ENCODE measurements at places on chromosomes 16 and 17. TPM values are rescaled to one million over a fixed set of nuclear protein-coding genes. Genes with fewer than 3 reads are reported as not detected.

- DNase-seq: no peak
Observed at GRCh38 chr16:87948119-87948545, 3.1 kb upstream of the BANP start.

DNA sequence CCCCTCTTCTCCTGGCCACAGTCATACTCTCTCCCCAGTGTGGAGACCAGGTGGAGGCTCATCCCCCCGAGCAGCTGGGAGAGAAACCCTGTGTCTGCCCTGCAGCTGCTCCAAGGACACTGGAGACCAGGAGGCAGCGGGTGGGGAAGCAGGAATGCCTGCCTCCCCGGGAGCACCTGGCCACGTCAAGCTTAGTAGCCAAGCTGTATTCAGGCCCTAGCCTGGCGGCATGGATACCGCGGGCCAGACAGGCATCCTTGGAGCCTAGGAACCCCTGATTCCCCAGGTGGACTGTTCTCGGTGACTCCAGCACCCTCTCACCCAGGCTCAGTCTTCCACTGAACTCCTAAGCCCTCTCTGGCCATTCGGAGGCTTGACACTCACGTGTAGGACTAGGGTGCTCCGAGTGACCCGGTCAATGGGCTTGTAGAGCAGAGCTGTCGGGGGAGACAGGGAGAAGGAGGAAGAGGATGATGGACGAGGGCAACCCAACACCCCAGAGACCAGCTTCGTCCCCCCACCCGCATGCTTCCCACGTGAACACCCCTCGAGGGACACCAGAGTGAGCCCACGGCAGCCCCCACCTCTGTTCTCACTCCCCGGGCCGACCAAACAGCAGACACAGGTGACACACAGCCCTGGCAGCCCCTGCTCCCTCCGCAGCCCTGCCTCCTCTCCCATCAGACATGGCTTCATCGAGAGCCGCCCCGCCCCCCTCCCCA lies 76.5 kb downstream of the TIMM22 start:
- no peak for DNase-seq

GRCh38 chr17:71900621-71901229 lies 220.1 kb upstream of the SOX9 start:
- no peak for DNase-seq

DNA sequence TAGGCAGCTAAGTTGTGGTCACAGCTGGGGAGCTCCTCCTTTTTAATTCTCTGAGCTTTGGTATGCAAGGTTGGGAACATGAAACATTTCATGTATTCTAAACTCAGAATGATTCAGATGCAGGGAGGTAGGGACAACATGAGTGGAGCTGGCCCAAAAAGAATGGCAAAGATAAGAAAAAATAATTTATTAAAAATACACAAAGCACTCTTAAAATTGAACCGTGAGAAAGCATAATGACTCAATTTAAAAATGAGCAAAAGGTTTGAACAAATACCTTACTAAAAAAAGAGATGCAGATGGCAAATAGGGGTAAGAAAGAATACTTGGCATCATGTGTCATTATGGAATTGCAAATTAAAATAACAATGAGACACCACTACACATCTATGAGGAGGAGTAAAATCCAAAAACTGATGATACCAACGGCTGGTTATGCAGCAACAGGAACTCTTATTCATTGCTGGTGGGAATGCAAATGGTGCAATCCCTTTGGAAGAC lies 175.6 kb upstream of the IRX3 start:
- no peak for DNase-seq

Gene CA5A
- total RNA-seq: not detected

- no peak for DNase-seq
Observed at GRCh38 chr17:44842748-44843147, 4.9 kb upstream of the HIGD1B start.

DNA sequence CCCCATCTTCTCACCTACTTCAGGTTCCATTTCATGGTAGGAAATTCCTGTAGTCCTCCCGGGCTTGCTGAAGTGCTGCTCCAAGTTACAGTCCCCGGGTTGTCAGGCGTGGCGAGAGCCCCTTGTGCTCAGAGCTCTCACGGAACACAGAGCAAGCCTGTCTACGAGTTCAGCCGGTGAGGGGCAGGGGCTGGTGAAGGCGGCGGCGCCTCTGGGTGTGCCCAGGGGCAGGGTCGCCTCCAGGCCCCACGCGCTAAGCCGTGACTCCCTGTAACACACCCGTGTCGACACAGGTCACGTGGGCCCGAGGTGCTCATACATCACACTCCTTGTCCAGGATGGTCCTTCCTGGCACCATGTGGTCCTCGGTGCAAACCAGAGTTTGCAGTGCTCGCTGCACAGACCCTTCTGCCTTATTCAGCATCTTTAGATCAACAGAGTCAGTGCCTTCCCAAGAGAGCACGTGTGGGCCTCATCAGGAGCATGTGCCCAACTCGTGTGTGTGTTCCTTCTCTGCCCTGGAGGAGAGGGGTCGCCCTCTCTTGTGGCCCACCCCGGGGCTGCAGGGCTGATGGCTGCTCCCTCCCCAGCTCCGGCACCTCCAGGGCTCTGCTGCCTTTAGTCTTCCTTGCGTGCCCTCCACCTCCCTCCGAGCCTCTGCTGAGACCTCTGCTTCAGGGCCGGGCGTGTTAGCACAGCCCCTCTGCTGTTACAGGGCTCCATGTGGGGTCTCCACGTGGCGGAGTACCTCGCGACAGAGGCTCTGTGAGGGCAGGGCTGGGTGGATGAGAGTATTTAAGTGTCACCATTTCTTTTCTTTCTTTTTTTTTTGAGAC lies 51.2 kb downstream of the WDR45B start:
- DNase-seq: no peak

Gene MYH11
- total RNA-seq: 0.08 TPM

GRCh38 chr17:38908676-38909181 lies 16.7 kb upstream of the LASP1NB start:
- no peak for DNase-seq

- DNase-seq: no peak
Observed at GRCh38 chr16:6341981-6342380, 990.7 kb upstream of the RBFOX1 start.

DNA sequence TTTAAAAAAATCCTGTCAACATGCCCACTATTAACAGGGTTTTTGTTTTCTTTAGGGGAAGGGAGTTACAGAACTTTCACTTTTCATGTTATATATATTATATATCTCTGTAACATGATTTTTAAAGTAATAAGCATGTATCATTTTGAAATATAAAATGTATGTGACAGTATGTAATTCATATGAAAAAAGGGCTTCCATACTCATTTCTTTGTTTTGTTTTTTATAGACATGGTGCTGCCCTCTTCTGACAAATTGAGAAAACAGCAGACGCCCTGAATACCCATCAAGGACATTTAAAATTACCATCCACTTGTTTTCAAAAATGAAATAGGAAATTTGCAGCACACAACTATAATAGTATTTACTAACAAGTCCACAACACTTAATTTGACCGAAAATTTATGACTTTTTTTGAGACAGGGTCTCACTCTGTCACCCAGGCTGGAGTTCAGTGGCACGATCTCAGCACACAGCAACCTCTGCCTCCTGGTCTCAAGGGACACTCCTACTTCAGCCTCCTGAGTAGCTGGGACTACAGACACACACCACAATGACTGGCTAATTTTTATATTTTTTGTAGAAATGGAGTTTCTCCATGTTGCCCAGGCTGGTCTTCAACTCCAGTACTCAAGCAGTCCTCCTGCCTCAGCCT lies 30.4 kb downstream of the CFDP1 start:
- DNase-seq: no peak

DNA sequence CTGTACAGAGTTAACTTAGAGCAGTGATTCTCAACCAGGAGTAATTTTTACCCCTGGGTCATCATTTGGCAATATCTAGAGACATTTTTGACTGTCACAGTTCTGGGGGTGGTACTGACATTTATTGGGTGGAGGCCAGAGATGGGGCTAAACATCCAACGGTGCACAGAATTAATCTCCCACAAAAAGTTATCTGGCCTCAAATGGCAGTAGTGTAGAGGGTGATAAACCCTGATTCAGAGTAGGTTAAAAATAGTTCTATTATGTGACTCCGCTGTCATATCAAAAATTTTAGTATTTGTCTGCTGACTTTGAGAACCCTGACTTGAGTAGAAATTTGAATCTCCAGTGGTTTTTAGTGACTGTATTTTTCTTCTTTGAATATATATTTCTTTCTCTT lies 19.1 kb downstream of the VPS35L start:
- no peak for DNase-seq

DNA sequence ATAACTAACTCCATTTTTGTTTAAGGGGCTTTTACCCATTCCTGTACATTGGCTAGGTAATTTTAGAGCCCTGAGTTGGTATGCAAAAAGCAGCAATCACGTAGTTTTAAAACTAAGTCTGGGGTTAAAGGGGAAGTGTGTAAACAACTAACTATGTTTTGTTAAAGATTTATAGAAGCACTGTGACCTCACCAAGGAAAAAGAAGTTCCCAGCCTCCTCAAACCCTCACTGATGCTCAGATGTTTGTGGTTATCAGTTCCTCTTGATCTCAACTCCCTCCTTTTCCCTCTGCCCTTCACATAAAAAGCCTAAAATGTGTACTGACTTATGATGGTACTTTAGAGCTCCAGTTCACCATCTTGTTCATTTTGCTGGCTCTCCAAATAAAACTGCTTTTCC lies 119.9 kb upstream of the IRX6 start:
- no peak for DNase-seq

Gene PPM1E
- total RNA-seq: not detected

DNA sequence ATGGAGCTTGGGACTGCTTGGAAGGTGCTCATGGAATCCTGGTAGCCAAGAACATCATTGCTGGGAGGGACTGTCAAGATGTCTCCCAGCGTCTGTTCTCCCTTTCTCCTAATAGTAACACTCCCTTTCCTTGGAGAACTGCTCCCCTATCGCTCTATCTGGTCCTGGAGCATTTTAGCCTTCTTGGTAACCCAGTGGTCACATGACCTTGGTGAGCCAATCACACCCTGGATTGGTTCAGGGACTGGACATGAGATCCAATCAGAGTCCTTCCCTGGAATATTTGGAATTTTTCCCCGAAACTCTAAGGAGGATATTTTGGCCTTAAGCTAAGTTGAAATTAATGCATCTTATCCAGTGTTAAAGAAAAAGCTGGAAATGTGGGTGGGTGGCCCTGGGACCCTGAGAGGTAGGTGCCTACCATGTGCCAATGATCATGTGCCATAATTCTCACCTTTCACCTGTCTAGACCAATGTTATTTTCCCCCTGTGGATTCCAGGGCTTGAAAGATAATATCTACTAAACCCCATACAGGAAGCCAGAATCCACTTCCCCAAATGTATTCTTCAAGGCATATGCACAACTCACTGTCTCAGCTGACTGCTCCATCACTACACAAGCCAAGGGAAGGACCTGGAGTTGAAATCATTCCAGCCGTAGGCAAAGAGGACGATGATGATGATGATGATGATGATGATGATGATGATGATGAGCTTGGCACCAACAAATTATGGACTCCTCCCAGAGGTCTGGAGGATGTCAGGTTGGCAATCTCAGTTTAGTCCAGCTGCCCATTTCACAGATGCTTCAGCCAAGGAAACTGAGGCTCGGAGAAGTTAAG lies 193.2 kb downstream of the RAB11FIP4 start:
- DNase-seq: no peak

Gene TEPSIN
- total RNA-seq: 55.4 TPM

Gene HSD17B1
- total RNA-seq: 0.73 TPM

DNA sequence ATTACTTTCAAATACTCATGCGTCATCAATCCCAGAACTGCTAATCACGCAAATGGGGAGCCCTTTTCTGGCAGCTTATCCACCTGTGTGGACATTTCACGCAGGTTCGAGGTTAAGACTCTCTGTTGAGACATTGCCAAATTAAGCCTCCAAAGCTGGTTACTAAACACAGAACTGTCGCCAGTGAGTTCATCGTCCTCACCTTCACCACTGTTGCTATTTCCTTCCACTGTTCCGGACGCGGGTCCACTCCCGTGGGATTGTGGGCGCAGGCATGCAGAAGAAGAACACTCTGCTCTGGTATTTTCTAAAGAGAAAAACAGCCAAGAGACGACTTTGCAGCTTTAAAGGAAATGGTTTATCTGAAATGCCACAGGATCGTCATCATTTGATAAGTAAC lies 16.1 kb downstream of the GOT2 start:
- DNase-seq: no peak

DNA sequence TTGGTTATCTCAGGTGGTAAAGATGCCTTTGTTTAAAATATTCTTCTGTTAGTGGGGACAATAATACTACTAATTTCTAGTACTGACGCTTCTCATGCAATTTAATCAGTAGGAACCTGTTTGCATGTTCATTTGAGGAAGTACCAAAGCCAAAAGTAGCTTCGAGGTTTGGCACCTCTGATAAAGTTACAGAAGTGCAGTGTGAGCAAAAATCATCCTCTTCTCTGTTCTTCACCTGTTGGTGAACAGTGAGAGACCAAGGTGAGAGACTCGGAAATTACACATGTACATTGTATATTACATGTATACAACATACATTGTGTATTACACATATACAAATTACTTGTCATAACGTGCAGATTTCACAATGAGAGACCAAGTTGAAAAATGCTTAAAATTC lies 404.6 kb downstream of the MAF start:
- no peak for DNase-seq

DNA sequence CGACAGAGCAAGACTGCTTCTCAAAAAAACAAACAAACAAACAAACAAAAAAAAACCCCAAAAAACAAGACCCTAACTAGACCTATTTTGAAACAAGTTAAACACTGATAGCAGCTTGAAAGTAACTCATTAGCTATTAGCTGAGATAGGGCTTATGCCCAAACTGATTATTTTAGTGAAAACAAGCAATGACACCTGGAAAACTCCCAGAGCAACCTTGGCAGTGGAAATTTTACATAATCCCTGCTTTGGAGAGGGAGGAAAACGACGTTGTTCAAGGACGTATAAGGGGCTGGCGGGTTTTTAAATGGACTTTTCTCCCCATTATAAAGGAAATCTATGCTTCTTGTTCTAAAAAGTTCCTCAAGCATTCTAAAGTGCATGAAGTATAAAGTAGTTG lies 45.4 kb upstream of the AQP8 start:
- no peak for DNase-seq

GRCh38 chr16:53999841-54000240 lies 286.7 kb downstream of the IRX3 start:
- no peak for DNase-seq

- DNase-seq: no peak
Observed at GRCh38 chr17:82342361-82343079, 9.0 kb upstream of the SECTM1 start.

Gene BHLHA9
- total RNA-seq: not detected

- DNase-seq: no peak
Observed at GRCh38 chr17:15965528-15965927, 20.6 kb downstream of the ADORA2B start.

Gene MAF
- total RNA-seq: 279 TPM

- DNase-seq: no peak
Observed at GRCh38 chr16:16138034-16138635, 85.2 kb downstream of the ABCC6 start.

DNA sequence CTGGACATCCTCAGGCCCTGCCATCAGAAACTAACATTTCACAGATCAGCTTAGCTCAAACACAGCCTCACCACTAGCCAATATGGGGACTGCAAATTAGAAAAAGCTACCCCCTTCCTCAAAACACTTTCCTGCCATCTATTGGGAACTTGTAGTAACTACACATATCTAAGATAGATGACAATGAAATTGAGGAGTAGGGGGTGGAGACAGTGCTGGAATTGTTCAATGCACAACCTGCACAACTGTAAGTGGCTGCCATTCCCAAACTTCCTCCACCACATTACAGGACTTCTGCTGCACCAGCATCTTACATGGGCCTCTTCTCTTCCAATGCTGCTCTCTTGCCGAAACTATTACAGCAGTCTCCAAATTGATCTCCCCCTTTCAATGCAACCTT lies 21.9 kb downstream of the AIPL1 start:
- no peak for DNase-seq

- no peak for DNase-seq
Observed at GRCh38 chr17:48728232-48729231, at the start of gene HOXB13. HOXB13 (minus strand) TSS chr17:48728750; CDS start chr17:48728593, 157 bp downstream.

Gene CCL7
- total RNA-seq: not detected
